ENCODE measurements at places on chromosomes 6 and 20.

- no peak for DNase-seq
Measured at GRCh38 chr6:113644861-113645575, 212.1 kb upstream of the MARCKS start.

DNA sequence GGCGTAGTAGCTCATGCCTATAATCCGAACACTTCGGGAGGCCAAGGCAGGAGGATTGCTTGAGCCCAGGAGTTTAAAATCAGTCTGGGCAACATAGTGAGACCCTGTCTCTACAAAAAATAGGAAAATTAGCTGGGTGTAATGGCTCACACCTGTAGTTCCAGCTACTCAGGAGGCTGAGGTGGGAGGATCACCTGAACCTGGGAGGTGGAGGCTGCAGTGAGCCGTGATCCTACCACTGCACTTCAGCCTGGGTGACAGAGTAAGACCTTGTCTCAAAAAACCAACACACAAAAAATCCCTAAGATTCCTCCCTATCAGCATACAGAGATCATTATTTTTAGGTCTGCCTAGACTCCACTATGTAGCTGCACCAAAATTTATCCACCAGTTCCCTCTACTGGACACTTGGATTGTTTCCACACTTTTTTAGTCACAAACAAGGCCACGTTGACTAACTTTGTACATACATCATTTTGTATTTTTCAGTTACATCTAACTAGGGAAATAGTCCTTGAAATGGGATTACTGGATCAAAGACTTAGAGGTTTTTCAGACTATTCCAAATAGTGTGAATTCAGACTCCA is 3.6 kb upstream of the PHF1 start:
- peak; percentile 43 for DNase-seq

GRCh38 chr6:100506651-100507050 is 41.9 kb upstream of the SIM1 start:
- no peak for DNase-seq

GRCh38 chr6:49764571-49765236 is 20.5 kb upstream of the CRISP3 start:
- DNase-seq = no peak

DNA sequence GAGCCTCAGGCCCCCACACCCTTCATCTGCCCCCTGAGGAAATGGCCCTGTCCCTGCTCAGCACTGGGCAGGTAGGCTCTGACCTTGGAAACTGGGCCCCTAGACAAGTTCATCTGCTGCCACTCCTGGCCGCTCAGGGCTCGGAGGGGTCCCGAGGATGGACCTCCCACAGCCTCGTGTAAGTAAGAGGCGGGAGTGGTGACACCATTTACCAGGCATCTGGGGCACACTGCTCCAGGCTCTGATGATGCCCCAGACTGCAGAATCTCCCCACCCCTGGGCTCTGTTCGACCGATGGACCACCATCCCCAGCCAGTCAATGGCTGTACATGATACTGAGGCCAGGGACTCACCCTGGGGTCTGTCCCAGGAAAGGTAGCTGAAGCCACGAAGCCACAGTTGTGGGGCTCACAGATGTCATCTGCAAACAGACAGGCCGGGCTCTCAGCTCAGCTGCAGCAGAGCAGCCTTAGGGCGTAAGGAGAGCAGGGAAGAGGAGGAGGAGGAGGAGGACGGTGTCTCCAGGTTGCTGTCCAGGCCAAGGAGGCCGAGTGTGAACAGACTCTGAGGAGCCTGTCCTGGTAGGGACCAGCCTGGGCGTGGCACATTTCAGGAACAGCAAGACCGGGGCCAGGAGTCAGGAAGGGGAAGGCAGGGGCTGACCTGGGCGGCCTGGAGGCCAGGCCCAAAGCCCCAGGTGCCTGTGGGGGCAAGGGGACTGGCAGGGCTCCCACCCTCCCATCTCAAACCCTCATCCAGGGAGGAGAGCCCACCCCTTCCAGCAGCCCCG is 300.4 kb downstream of the TAF4 start:
- no peak for DNase-seq

DNA sequence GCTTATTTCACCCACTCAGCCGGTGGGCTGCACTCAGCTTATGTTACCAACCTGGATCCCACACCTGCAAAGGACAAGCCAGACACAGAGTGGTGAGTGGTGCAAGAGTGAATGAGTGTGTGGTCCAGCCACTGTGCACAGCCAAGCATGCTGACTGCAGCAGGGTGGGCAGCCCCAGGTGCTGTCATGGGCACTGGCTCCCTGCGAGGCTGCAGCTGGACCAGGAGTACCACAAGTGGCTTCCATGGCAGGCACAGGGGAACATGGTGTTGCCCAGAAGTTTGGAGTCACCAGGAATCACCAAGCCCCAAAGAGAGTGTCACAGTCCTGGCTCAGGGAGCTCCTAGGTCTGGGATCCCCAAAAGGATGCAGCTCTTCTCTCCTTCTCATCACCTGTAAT is 1093.4 kb downstream of the KHDRBS2 start:
- DNase-seq = no peak

DNA sequence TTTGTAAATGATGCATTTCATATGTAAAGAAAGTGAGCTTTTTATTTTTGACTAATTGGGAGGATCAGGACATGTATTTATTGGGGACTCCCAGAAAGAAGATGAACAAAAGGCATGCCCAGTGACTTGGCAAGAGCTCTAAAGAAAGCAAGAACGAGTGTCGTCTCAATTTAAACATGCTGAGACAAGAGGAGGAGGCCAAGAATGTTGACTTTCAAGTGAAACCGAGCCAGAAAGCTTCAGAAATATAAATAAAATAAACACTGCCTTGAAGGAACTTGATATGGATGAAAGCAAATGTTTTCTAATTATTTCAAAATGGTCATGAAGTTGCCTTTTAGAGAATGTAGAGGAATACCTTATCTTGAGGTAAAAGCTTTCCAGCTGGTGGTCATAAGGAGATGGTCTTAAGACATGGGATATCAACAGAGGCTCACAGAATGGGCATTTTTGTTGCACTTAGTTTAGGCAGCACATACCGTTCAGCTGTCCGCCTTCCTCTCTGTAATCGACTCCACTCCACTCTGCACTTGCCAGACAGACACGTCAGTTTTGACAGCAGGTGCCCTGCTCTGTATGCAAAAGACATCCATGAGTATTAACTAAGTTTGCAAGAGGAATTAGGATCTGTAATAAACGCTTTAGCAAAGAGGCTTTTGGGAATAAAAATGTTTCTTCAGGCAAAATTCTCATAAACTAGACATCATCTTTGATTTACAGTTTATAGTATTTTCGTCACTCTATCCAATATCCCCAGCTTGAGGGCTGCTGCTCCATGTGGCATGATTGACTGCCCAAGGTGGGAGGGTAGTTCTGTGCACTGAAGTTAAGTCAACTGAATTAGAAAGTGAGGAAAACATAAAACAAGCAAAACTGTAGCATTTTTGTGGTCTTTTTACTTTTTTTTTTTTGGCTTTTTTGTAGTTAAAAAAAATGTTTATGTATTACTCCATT is 613.1 kb downstream of the PKHD1 start:
- DNase-seq = no peak

DNA sequence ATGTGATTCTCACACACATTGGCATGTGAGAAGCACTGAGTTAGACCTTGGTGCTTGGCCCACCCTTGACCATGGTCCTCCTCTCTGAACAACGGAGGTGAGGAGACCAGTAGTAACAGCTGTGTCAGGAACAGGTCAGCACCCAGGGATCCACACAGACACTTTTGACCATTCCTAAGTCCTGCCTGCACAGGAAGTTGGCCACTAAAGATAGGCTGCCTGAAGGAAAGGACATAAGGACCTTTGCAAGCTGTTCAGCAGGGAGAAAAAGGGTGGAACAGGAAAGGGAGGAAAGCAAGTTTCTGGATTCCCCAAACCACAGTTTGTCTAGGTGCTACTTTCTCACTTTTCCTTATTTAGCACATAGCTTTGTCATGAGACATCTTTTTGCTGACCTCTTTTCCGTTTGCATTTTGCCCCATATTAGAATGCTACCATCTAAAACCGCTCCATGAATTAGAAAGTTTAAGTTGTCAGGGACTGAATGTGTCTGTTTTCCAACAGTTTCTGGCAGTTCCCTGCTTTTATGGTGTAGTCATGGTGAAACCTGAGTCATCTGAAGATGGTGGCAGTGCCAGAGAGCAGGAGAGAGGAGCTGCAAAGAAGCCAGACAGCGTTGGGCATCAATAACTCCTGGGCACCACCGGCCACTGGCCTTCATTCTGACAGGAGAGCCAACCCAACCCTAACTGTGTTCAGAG is 1.1 kb upstream of the CD109 start:
- no peak for DNase-seq

DNA sequence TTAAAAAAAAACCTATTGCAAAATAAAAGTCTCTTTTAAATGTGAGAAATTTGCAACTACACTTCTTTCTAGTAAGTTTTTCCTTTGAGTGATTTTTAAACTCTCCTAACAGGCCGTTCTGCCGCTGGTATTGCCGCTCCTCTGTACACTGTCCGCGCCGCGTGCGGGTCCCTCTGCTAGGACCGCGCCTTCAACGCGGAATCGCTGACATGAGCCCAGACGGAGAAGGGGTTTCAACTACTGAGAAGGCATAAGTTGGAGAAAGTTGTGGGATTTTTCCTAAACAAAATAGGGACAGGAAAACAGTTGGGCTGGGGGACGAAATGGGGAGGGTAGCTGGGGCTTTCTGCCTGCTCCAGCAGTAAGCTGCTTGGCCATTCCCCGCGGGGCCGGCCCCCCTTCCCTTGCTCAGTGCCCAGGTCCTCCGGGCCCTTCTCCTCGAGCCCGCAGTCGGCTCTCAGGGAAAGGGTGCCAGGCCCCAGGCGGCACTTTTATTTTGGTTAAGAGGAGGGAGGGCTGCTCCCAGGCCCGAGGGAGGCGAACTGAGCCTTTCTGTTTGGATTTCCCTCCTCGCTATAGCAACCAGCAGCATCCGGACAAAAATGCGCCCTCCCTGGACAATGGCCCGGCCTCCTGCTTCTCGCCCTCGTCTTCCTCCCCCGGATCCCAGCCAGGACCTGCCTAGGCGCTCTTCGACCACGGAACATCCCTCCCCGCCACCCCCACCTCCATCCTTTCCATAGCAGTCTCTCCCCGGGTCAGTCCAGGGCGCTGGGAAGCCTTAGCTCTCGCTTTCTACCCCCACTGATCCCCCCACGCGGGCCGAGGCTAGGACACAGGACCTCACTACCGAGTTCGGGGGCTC is 6.8 kb upstream of the POU3F2 start:
- no peak for DNase-seq

DNA sequence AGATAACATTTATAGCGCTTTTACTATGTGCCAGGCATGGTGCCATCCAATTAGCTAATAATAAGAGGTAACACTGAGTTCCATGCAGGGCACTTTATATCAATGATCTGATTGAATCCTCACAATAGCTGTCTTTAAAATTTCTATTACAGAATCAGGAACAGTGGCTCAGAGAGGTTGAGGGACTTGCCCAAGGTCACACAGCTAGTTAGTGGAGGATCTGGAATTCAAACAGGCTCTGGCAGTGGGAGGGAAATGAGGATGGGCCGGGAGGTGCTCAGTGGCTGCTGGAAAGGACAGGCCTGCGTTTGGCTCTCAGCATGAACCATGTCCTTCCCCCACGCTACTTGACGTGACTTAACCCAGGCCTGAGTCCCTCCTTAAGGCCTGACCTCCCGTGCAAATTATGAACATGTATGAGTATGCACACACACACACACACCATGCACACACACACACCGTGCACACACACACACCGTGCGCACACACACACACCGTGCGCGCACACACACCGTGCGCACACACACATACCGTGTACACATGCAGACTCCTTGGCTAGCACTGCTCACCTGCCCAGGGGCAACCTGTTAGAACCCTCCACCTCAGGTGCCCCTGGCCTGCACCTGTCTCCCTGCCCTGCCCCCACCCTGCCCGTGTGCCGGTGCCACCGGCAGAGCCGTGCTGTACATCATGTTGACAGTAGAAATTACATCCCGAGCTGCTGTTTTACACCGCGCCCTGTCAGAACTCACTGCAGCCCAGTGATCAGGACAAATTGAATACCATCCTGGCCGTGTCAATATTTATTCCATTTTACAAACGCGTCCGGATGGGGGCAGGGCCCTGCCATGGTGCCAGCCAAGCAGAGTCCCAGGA is 43.7 kb downstream of the CDH22 start:
- no peak for DNase-seq

- no peak for DNase-seq
Measured at GRCh38 chr20:50294164-50295088, 103.8 kb downstream of the CEBPB start.

DNA sequence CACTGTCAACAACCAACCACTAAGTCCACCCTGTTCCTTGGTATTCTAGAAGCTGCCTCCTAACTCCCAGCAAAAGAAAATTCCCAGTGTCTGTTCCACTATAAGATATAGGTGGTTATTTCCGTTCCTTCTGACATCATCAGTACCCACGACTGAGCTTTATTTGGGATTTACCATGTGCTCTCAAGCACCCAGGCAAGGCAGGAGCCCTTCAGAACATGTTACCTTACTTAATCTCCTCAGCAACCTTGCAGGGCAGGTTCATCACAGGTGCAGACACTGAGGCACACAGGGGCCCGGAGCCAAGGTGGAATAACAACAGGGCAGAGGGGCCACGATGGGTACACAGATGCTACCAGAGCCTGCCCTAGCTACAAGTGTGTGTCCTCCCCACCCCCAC is 10.8 kb downstream of the ABHD16A start:
- no peak for DNase-seq

DNA sequence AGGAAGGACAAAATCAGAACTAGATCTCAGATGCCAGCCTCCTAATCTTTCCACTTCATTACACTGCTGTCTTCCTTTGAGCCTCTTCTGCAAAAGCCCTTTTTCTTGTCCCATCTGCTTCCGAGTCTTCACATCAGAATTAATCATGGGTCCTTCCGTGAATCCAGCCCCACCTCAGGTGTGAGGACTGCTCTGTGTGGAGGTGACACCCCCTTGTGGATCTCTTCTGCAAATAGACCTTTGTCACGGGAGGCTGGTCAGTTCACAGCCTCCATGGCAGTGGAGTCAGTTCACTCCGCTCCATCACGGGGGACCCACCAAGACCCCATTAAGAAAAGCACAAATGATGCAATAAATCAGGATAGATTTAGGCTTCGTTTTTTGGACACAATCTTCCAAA is 171.1 kb downstream of the ADAT2 start:
- DNase-seq = no peak

Data from CD4-positive, alpha-beta T cell treated with Interleukin-17A for 1 hour (primary cell).